SJSA1 (cell line): ENCODE measurements at places on chromosomes 13 and 19.

- no peak overlapping the region for H3K27ac ChIP-seq
- no peaks in the 10 kb centered on the region for H3K36me3 ChIP-seq
- peaks cover 16% of the 10 kb centered on the region for H3K27me3 ChIP-seq
- H3K4me3 ChIP-seq: no peak overlapping the region
- H3K4me1 ChIP-seq: peaks cover 14% of the 10 kb centered on the region
Observed at GRCh38 chr19:6458695-6459261, 814 bp downstream of the SLC25A23 start.

DNA sequence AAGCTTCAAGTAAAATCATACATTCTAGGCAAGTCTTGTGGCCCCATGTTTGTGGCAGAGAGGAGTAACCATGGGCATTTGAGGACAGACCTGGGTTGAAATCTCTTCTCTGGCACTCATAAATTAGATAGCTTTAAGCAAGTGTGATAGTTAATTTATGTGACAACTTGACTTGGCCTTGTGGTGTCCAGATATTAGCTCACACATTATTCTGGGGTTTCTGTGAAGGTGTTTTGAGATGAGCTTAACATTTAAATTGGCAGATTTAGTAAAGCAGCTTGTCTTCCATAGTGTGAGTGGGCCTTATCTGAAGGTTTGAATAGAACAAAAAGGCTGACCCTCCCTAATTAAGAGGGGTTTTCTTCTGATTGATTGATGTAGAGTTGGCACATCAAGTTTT is 161.4 kb upstream of the SPRY2 start:
- no peak for DNase-seq
- H3K4me1 ChIP-seq: no peaks in the 10 kb centered on the region
- no peak overlapping the region for H3K4me3 ChIP-seq
- no peak overlapping the region for H3K27ac ChIP-seq

DNA sequence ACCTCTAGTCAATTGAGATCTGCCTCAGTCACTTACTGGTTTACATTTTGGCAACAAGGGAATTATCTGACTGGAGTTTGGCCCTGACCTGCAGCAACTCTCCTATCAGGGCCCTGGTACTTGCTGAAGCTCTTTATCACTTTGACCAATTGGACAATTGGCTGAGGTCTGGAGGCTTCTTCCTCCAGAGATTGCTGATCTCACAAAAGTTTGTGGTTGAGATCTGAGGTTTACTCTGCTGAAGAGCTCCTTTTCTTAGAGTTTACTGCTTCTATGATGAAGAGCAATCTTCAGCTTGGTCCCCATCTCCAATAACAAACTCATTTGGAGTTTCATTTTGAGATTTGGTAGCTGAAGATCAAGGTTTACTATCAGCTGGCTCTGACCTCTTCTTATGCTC is 276.9 kb upstream of the SGCG start:
- no peak for DNase-seq
- H3K27me3 ChIP-seq: no peaks in the 10 kb centered on the region
- no peaks in the 10 kb centered on the region for H3K36me3 ChIP-seq
- no peak overlapping the region for H3K27ac ChIP-seq
- no peak overlapping the region for H3K4me3 ChIP-seq
- no peaks in the 10 kb centered on the region for H3K4me1 ChIP-seq

GRCh38 chr13:57665481-57665880 is 33.9 kb downstream of the PCDH17 start:
- H3K36me3 ChIP-seq: no peaks in the 10 kb centered on the region
- no peak overlapping the region for H3K27ac ChIP-seq
- H3K4me1 ChIP-seq: no peaks in the 10 kb centered on the region
- no peaks in the 10 kb centered on the region for H3K27me3 ChIP-seq
- no peak overlapping the region for H3K4me3 ChIP-seq
- no peak for DNase-seq

DNA sequence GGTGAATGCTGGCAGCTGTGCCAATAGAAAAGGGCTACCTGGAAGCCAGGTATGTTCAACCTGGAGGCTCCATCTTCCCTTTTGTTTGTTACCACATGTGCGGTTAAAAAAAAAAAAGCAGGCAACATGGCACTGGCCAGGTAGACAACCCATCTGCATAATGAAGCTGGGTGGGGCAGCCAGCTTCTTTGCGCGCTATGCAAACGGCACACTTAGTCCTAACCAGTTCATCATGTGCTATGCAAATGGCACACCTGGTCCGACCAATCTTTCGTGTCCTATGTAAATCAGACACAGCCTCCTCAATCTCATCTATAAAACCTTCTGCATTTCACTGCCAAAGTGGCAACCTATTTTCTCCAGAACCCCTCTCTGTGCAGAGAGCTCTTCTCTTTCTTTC is 11.3 kb upstream of the IGSF23 start:
- H3K4me3 ChIP-seq: no peak overlapping the region
- no peak for DNase-seq
- H3K4me1 ChIP-seq: peaks cover 48% of the 10 kb centered on the region
- H3K36me3 ChIP-seq: no peaks in the 10 kb centered on the region
- H3K27me3 ChIP-seq: no peaks in the 10 kb centered on the region
- H3K27ac ChIP-seq: no peak overlapping the region

GRCh38 chr13:99435998-99436397 is 65.3 kb upstream of the TM9SF2 start:
- H3K4me1 ChIP-seq: peaks cover 33% of the 10 kb centered on the region
- DNase-seq: no peak
- peaks cover 33% of the 10 kb centered on the region for H3K27me3 ChIP-seq
- no peaks in the 10 kb centered on the region for H3K36me3 ChIP-seq
- H3K27ac ChIP-seq: no peak overlapping the region

GRCh38 chr13:113937527-113938180 is 36.2 kb downstream of the C13orf46 start:
- no peaks in the 10 kb centered on the region for H3K27me3 ChIP-seq
- no peak for DNase-seq
- H3K36me3 ChIP-seq: no peaks in the 10 kb centered on the region
- peaks cover 13% of the 10 kb centered on the region for H3K4me1 ChIP-seq
- H3K27ac ChIP-seq: no peak overlapping the region

DNA sequence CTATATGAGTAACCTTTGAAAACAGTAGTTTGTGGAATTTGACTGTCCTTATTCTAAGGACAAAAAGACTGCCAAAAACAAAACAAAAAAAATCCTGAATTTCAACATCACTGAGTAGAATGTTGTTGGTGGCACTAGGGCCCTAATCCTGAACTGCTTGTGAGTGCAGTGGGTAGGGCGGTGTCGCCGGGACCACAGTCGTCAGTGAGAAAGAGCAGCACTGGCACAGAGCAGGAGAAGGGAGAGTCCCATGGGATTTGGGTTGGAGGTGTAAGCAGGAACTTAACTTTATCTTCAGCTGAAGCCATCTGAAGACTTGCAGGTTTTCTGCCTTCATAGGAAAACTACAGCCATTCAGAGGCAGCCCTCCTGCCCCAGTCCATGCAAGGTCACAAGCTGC is 5.6 kb downstream of the PCID2 start:
- peaks cover 58% of the 10 kb centered on the region for H3K36me3 ChIP-seq
- no peak for DNase-seq
- H3K4me1 ChIP-seq: peaks cover 52% of the 10 kb centered on the region
- no peaks in the 10 kb centered on the region for H3K27me3 ChIP-seq
- no peak overlapping the region for H3K27ac ChIP-seq
